Stimulated activated memory B cell treated with anti-CD40 and anti-IgM and Interleukin-4, amounts not matched to agents 10 μg/mL and 1 μg/mL and 100 μg/mL, for 72 hours (primary cell): ENCODE measurements at places on chromosomes 7 and 10.
A peak's percentile ranks its signal among the peaks of the same experiment; 100 is the strongest.

- ATAC-seq, result no peak
These were observed 92.0 kb downstream of the TMEM106B start for GRCh38 chr7:12303062-12303461.

GRCh38 chr10:43078175-43078985 is 1.5 kb downstream of the RET start:
- no peak for ATAC-seq

- peak; percentile 99 for ATAC-seq
These were observed 135.2 kb upstream of the KCTD7 start for GRCh38 chr7:66493235-66494205.

GRCh38 chr10:87873656-87874055 is 10.2 kb downstream of the PTEN start:
- no peak for ATAC-seq

DNA sequence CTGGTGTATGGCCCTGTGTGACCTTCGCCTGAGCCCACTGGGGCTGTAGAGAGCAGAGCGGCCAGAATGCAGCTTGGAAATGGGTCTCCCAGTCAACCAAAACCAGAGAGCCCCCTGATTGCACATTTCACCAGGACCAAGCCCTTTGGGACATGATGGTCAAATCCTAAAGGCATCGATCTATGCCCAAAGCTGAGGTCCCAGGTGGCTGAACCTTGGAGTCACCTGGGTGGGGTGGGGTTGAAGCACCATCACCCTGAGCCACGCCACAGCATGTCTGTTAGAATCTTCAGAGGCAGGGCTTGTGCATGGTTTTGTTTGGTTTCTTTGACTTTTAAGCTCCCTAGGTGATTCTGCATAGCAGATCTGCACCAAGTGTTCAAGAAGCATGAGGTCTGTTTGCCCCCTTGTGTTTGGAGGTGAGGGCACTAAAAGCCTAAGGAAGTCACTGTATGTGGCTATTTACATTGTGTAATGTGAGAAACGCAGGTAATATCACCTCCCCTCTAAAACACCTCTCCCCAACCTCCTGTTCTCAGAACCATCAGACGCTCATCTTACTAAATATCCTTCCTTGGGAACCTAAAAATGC is 9.6 kb downstream of the PKD1L1 start:
- no peak for ATAC-seq

GRCh38 chr7:1950452-1951158 is 280.5 kb downstream of the ELFN1 start:
- no peak for ATAC-seq

DNA sequence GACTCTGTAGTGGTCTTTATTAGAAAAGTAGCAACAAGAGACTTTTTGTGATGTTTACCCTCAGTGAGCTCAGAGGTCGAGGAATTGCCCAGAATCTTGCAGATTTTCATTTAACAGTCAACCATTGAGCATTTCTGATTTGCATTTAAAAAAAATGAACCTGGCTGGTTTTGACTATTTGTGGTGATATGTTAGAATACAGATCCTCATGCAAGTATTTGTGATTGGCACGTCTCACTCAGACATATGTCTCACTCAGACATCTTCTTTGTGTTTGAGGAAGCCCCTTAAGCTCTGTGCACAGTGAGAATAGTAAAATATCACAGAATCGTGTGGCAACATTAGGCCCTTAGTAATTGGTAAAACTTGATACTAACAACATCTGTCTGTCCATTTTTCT is 113.2 kb downstream of the SND1 start:
- ATAC-seq, result no peak

DNA sequence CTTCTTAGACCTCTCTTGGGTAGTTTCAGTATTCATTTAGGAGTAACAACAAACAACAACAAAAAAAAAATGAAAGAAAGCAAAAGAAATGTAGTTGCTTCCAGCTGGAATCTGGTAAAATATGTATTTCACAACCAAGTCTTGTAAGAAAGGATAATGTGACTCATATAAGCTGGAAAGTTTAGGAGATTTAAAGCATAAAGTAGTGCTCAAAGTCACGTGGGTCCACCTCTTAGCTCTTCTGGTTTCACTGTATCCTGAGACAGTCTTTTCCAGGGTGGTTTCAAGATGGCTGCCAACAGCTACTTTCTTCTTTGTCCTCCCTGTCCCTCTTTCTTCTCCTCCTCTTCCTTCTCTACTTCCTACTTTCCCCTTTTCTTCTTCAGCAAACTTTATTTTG is 69.5 kb upstream of the CDK13 start:
- no peak for ATAC-seq

DNA sequence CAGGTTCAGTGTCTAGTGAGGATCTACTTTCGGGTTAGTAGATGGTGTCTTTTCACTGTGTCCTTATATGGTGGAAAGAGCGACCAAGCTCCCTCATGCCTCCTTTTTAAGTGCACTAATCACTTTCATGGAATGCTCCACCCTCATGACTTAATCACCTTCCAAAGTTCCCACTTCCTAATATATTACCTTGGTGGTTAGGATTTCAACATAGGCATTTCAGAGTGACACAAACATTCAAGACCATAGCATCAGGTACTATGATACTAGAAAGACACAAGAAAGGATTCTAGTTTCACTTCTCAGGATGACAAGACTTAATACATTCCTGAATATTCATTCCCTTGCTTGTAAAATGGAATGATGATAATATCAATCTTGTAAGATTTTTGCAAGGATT is 119.1 kb upstream of the FAM3C start:
- no peak for ATAC-seq

- ATAC-seq, result no peak
These were observed 24.0 kb upstream of the RHOBTB1 start for GRCh38 chr10:60967854-60968484.

DNA sequence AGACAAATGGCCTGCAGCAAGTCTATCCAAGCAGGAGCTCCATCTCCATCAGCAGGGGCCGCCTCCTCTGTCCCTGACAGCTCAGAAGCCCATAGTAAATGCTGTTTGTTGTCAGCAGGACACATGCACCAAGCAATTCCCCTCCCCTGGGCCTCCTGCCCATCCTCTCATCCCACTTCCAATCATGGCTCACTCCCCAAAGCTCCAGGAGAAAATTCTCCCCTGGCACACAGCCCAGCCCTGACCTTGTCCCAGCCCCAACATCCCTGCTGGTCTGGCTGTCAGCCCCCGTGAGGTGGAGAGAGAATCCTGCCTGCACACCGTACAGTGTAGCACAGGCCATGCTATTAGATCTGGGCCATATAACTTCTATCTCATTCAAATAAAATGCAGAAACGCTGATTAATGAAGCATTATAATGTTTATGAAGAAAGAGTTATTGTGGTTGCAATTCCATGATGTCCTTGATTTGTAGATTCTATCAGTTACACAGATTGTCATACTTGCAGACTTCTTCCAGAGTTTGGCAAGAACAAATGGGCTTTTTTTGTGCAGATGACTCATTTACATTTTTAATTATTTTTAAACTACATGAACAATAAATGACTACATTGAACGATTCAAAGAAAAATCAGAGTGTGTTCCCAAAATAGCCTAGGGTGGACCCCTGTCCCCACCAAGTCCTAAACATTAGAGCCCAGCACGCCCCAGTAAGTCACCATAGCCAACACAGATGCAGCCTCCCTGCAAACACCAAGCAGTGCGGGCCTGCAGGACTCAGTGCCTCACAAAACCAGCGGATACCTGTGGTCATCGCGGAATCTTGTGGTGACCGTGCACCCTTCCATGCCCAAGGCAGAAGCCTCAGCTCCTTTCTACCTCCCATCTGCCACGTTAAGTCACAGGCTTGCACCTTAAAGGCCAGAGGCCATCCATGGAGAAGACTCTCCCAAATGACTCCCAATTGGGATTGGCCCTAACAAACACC is 70.1 kb downstream of the COBL start:
- peak; percentile 42 for ATAC-seq

DNA sequence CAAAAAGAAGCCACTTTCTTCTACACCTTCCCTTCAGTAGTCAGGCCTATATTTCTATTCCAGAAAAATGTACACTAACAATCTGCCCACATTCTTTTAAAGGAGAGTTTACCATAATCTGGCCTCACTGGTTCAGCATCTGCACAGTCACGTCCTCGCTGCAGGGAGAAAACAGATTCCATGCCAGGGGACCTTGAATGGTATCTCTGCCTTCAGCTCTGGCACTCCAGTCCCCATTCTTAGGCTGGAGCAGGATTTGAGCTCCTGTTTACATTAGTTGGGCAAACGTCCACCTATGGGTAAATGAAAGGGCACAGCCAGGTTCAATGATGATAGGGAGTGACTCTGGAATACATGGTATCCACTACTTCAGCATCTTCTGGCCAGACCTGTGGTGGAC is 371.0 kb upstream of the MTPN start:
- ATAC-seq, result no peak

DNA sequence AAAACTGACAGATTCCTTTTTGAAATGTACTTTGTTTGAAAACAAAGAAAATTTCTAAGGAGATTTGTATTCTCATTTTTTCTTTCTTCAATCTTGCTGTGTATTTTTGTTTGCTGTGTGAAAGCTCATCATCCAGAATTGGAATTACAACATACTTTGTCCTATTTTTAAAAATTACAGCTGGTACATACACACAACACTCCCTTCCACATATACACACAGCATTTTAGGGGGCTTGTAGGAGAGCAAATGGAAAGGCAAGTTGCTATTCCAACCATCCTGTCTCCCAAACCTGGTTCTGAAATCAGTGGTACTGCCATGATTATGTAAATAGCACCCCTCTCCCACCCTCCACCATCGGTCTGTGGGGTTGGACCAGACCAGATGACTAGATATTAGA is 101.1 kb upstream of the SAMD8 start:
- ATAC-seq, result no peak

GRCh38 chr10:30510932-30511700 is 77.1 kb downstream of the MAP3K8 start:
- ATAC-seq, result peak; percentile 13

DNA sequence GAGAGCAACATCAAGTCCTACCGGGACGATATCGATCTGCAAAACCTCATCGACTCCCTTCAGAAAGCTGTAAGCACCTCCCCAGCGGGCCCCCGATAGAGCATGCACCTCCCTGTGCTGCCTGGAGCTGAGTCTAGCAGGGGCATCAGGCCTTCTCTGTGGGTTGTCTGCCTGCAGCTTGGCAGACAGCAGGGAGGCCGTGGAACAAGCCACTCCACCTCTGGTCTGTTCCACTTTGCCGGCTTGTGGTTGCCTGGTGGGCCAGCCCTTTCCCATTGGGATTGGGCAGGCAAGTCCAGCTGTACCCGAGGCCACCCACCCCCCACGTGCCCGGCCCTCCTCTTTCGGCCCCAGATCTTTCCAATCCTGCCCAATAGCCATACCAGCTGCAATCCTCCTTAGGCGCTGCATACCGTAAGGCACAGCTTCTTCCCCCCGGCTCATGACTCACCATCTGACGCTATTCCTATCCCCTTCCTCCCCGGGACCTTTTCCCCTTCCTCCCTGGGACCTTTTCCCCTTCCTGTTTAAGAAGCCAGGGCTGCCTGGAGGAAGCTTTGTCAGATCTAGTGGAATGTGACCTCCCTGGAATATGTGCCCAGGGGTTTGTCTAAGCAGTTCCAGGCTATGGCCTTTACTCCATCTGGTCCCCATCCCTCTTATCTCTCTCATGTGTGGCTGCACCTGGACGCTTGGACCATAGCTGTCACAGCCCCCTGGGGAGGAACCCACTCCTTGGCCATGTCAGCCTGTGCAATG is 28.1 kb upstream of the SH2D4B start:
- ATAC-seq, result no peak

DNA sequence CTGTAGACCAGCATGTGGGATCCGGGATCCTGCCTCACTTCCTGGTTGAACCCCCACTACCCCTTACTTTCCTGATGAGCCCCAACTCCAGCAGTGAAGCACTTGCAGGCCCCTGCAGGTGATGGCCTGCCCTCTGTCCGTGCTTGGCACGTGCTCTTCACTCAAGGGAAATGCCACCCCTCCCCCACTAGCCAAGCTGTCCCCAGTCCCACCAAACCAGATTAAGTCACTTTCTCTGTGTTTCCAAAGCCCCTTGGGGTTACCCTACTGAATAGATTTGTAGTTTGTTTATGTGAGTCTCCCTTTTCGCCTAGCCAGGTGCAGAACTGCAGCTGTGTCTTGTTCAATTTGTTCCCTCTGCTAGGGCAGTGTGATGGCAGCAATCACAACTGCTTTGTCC is 121.7 kb downstream of the WDFY4 start:
- no peak for ATAC-seq

GRCh38 chr7:103698064-103698463 is 252.1 kb upstream of the SLC26A5 start:
- no peak for ATAC-seq

GRCh38 chr10:124225467-124226270 is 132.3 kb upstream of the CHST15 start:
- peak; percentile 68 for ATAC-seq

DNA sequence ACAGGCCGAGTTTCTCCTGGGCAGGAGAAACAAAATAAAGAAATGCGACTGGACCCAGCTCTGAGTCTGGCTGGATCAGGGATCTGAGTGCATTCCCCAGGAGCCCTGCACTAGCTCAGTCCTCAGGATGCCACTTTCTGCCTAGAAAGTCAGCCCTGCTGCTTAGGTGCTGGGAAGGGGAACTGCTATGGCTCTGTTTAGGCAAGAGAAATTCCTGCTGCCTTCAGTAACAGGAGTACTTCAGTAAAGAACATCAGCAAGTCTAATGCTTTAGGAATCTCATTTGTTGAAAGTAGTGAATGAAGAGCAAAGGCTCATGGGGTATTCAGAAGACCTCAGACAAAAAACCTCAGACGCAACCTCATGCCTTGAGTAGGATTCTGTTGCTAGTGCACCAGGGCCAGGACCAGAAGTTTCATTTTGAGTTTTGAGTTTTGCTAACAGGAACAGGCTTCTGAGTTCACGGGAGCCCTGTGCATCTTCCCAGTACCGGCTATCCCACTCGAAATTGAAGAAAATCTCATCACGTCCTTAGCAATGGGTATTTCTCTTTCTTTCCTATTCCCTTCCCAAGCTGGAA is 170.8 kb upstream of the CDCA7L start:
- ATAC-seq, result no peak

DNA sequence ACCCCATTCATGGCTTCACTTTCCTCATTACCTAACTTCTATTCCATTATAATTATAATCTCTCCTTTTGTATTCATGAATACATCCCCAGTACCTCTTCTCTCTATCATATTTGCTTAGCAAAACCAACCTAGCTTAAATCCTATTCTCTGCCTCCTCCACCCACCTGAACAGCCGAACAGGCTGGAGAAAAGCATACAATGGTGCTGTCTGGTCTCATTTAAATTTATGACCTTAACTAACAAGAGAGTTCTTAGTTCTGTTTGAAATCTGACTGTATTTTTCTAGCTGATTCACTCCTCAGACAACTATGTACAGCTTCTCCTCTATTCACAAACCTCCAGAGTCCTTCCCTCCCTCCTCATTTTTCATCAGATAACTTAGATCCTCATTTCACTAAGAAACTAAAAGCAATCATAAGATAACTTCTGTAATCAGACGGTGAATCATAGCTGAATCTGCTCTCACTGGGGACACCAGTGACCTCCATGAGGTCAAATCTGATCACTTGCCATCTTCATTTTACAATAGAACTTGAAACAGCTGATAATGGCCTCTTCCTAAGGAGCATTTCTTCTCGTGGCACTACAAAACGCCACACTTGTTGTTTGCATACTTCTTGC is 233.9 kb upstream of the AOAH start:
- no peak for ATAC-seq
